ENCODE measurements at places on chromosomes 11 and 22. TPM values are rescaled to one million over a fixed set of nuclear protein-coding genes. Genes with fewer than 3 reads are reported as not detected.
A peak's percentile ranks its signal among the peaks of the same experiment; 100 is the strongest.

- no peak for ATAC-seq
These were observed 133.0 kb upstream of the C11orf58 start for GRCh38 chr11:16605389-16605893.

The KCTD14 gene
- total RNA-seq = 1.1 TPM

DNA sequence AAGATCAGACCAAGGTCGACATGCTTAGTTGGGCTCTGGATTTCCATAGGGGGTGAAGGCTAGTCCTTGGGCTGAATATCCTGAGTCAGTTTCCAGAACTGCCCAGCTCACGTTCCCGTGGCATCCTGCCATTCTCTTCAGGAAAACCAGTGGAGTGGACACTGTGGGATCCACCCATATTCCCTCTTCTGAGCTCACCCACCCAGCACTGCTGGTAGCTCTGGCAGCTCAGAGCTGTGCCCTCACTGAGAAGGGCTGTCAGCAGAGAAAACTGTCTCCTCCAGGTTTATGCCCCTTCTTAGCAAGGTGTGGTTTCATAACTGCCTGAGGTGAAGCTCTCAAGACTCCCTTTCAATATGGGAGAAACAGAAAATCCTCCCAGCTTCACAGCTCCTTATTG, 111.7 kb downstream of the GGTLC2 start:
- no peak for ATAC-seq

The ANO9 gene
- 4.2 TPM for total RNA-seq

The CHEK1 gene
- total RNA-seq = 46.4 TPM

DNA sequence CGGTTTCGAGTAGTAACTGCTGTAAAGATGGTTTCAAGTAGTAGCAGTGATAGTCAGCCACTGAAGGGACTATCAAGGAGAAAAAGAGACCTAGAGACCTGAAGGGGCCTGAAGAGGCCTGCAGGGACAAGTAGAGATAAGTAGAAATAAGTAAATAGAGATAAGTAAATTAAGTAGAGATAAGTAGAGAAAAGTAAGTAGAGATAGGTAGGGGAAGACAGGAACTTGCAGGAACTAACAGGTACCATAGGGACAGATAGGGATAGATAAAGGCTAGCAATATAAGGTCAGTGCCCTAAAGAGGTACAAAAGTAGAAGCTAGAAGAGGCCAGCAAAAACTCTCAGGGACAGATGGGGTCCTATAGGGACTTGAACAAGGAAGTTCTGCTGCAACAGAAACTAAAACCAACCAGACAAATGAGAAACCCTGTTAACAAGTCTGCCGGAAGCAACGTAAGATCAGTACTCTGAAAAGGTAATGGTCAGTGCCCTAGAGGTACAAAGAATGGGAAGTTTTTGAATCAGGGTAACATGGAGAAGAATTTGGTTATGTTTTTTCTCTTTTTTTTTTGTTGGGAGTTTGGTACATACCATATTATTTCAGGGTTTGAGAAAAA, 9.6 kb upstream of the SC5D start:
- ATAC-seq = no peak

The RIBC2 gene
- not detected for total RNA-seq

DNA sequence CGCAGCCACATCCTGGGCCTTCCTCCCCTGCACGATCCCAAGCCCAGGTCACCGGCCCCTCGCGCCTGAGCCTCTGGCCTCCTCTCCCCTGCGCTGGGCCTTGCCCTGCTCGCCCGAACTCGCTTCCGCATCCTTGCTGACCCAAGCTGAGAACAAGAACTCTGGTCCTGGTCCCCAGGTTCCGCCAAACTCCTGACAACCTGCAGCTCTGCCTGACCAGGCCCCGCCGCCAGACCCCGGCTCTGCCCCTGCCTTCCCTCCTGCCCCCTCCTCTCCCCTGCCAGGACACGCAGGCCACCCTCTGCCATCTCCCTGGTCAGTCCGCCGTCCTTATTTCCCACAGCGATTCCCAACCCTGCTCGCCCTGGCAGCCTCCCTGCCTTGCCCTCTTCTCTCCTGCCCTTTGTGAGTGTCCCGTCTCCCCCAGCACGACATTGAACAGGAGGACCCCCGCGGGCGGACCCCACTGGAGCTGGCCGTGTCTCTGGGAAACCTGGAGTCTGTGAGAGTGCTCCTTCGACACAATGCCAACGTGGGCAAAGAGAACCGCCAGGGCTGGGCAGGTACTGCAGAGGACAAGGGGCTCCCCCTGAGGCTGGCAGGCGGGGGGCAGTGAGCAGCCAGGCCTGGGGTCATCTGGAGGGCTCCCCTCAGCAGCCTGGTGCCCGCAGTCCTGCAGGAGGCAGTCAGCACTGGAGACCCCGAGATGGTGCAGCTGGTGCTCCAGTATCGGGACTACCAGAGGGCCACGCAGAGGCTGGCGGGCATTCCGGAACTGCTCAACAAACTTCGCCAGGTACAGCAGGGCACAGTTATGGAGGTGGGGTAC, 762 bp downstream of the ANKRD13D start:
- no peak for ATAC-seq

DNA sequence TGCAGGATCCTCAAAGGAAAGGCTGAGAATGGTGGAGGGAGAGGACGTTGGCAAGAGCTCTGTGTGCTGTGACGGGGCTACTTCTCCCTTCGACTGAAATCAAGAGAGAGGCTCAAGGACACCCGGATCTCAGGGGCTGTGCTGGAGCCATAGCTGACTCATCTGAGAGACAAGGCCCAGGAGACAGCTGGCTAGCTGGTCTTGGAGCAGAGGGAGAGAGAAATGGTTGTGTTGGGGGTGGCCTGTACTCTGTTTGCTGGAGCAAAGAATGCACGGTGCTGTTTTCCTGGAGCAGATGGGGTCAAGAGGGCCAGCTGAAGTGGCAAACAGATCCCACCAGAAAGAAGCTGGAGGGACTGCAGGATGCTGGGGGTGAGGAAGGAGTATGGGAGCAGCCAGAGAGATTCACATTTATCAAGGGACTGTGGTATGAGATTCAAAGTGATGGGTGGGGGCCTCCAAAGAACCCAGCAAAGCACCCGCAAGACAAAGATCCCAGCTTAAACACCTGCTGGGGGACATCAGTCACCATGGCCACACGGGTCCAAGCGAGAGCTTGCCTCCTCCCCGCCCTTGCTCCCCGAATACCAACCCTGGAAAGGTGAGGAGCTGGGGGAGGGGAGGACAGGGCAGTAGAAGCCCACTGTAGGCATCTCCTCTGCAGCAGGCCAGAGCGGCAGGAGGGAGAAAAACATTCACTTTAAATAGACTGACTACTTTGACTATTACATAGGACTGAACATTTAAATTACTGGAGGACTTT, 40.8 kb downstream of the MAP6 start:
- no peak for ATAC-seq

DNA sequence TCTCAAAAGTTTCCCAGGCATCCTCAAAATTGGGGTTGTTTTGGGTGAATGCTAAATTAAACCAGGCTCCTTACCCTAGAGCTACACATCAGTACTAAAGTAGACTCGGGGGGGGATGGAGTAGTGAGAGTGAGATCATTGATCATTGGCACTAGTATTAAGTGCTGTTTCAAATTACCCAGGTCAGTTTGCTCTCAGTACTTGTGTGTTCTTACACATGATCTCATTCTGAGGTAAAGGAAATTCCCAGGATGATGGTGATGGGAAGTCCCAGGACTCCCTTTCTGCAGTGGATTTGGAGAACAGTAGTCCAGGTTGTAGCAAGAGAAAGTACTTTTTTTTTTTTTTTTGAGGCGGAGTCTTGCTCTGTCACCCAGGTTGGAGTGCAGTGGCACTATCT, 12.5 kb downstream of the RBM4 start:
- ATAC-seq = no peak

- ATAC-seq = peak; percentile 21
These were observed 12.1 kb downstream of the TTLL8 start for GRCh38 chr22:50046019-50046415.

DNA sequence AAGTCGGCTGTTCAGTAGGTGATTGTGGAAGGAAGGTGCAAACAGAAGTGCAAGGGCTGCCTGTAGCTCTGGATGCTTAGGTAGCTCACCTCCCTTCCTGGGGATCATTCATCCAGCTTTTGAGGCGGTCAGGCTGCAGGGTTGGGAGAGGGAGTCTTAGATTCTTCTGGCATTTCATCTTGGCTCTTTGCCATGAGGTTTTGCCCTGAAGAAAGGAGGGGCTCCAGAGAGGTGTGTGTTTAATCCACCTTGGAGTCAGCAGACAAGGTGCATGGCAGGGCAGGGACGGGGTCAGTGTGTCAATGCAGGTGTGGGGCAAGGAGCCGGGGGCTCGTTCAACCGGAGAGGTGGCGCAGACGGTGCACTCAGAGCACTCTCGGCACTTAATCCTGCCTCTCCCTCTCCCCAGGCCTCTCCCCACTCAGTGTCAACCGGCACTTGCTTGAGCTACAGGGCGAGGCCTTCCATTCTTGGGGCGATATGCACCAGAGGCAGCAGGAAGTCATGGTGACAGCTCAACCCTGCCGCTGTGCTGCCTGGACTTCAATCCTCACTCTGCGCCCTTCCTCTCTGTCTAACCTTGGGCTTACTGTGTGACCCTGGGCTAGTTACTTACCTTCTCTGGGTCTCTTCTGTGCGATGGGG, 7.2 kb downstream of the ADAMTS15 start:
- no peak for ATAC-seq

DNA sequence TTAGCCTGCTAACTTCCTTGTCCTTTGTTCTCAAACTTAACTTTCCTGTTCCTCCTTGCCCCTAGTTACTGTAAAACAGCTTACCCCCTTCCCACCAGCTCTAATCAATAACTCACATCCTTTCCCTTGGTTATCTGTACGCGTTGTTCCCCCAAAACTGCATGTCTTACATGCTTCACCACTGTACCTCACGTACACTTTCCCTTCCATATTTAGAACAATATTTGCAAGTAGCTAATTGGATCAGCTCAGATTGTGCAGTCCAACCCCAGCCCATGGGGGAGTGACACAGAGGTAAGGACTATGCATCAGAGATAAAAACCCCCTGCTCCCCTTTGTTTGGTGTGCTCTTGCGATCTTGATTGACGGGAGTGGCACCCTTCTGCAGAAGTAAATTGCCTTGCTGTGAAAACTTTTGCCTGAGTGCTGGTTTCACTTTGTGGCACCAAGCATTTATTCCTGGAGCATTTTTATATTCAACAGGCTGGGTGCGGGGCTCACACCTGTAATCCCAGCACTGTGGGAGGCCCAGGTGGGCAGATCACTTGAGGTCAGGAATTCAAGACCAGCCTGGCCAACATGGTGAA, 30.9 kb downstream of the MIF start:
- no peak for ATAC-seq

The GNAZ gene
- total RNA-seq = 41.9 TPM

The MTNR1B gene
- total RNA-seq = 0.51 TPM

GRCh38 chr22:40867109-40867508, 5.2 kb upstream of the DNAJB7 start:
- ATAC-seq = no peak

The MFRP gene
- not detected for total RNA-seq

DNA sequence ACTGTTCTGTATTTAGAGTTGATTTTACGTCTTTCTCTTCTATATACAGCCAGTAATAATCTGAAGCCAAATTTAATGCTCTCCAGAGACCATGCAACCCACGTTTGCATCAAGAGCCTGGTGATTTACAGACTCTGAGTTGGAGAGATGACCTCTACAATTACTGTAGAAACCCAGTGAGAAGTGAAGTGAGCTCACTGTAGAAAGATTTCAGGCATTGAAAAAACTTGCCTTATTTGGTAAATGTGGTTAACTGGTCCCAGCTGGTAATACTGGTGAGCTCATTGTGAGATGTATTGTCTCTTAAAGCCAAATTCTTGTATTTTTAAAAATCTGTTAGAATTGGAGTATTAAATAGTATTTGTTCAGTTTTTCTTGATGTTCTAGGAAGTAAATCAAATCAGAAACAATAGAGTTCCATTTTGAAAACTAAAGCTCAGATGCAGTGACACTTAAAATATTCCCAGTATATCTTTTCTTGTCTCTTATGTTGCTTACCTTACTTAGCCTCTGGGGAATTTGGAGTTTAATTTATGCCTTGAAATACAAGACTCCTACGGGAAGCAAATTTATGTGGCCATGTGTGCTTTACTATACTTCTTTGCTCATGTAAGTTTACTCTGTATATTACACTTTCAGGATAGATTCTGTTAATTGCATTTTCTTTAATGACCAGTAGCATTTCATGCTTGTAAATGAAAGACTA, 189.9 kb downstream of the ARHGAP42 start:
- peak; percentile 96 for ATAC-seq

GRCh38 chr11:130049328-130049771, 20.3 kb upstream of the APLP2 start:
- no peak for ATAC-seq

- ATAC-seq = peak; percentile 37
These were observed 62.2 kb upstream of the FADD start for GRCh38 chr11:70140711-70141485.

The ADORA2A gene
- 2.7 TPM for total RNA-seq

DNA sequence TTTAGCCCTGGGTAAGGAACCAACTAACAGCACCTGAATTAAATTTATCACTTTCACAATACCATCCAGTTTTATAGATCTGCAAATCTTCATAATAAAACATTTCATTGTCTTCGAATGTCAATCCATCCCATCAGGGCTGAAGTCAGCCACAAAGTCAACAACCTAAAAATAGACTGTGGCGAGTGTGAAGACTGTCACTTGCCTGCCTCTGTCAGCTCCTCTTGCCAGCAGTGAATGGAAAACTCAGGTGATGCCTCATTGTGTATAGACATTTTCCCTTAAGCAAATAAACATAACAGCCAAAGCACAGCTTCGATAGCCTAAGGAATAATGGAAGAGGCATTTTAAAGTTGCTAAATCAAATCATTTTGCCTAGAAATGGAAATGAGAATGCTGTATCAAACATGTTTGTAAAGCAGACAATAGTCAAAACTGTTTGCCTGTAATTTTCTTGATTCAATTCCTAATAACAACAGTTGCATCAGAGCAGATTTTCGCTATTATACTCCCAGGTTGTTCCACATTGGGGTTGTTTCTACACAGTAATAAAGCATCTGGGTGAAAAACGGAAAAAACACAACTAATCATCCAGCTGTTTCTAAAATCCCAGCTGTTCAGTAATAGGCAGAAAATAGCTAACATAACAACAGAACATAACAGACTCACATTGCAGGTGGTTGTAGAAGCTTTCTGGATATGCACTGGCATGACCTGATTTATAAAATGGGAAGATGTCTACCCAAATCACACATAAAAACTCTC, 15.7 kb downstream of the KCNA4 start:
- ATAC-seq = peak; percentile 46

The DKK3 gene
- total RNA-seq = 166 TPM

DNA sequence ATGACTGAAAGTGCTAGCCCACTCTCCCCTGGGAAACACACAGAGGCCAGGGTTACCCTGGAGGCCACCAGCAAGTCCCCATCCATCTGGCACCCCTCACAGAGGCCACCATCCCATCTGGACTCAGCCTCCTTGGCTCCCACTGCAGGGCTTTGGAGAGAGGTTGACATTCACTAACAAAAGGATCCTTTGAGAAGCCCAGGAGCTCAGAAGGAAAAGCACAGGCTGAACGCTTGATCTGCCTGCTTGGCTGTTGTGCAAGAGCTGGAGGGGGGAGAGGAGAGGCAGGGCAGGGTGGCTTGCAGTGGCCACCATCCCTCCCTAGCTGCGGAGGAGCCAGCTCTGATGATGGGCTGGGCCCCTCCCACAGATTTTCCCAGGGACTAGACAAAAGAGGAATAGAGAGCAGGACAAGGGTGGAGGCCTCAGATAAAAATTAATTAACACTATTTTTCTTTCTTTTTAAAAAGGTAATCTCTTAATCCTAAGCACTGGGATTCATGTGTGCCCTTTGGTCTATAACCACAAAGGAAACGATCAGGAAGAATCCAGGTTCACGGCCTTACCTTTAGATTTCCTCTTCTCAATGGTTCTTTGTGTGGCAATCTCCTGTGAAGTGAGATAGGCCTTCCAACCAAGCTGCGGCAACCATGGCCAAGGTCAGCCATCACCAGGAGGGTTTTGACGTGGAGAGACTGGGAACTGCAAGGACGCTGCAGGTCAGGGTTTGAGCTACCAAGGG, 154.7 kb downstream of the BARX2 start:
- no peak for ATAC-seq
